ENCODE measurements at places on chromosomes 2 and 18. TPM values are rescaled to one million over a fixed set of nuclear protein-coding genes. Genes with fewer than 3 reads are reported as not detected.

- no peak for DNase-seq
- H3K4me3 ChIP-seq: no peak overlapping the region
- H3K27me3 ChIP-seq: no peaks in the 10 kb centered on the region
- no peak overlapping the region for H3K27ac ChIP-seq
- no peaks in the 10 kb centered on the region for H3K4me1 ChIP-seq
These were observed 273.3 kb upstream of the ERBB4 start for GRCh38 chr2:212811921-212812320.

- no peaks in the 10 kb centered on the region for H3K36me3 ChIP-seq
- no peak overlapping the region for H3K27ac ChIP-seq
- H3K27me3 ChIP-seq: no peaks in the 10 kb centered on the region
- no peaks in the 10 kb centered on the region for H3K4me1 ChIP-seq
These were observed 51.9 kb downstream of the LAMA1 start for GRCh38 chr18:7065736-7066135.

- peaks cover 4% of the 10 kb centered on the region for H3K4me1 ChIP-seq
- H3K27ac ChIP-seq: no peak overlapping the region
- no peak for DNase-seq
- H3K4me3 ChIP-seq: no peak overlapping the region
- no peaks in the 10 kb centered on the region for H3K27me3 ChIP-seq
- peaks cover 5% of the 10 kb centered on the region for H3K36me3 ChIP-seq
These were observed 10.7 kb downstream of the CNOT11 start for GRCh38 chr2:101263377-101263800.

GRCh38 chr2:17184512-17184911, 333.7 kb downstream of the RAD51AP2 start:
- DNase-seq: no peak
- H3K27ac ChIP-seq: no peak overlapping the region
- H3K36me3 ChIP-seq: no peaks in the 10 kb centered on the region
- no peaks in the 10 kb centered on the region for H3K27me3 ChIP-seq

- H3K27me3 ChIP-seq: no peaks in the 10 kb centered on the region
- no peak for DNase-seq
- no peak overlapping the region for H3K4me3 ChIP-seq
- no peaks in the 10 kb centered on the region for H3K36me3 ChIP-seq
- H3K27ac ChIP-seq: no peak overlapping the region
- H3K4me1 ChIP-seq: no peaks in the 10 kb centered on the region
These were observed 124.8 kb downstream of the SCG2 start for GRCh38 chr2:223477318-223477717.

- H3K36me3 ChIP-seq: no peaks in the 10 kb centered on the region
- no peak overlapping the region for H3K4me3 ChIP-seq
- H3K4me1 ChIP-seq: no peaks in the 10 kb centered on the region
- H3K27me3 ChIP-seq: no peaks in the 10 kb centered on the region
- no peak for DNase-seq
- H3K27ac ChIP-seq: no peak overlapping the region
These were observed 47.0 kb downstream of the INHBB start for GRCh38 chr2:120392923-120393322.

DNA sequence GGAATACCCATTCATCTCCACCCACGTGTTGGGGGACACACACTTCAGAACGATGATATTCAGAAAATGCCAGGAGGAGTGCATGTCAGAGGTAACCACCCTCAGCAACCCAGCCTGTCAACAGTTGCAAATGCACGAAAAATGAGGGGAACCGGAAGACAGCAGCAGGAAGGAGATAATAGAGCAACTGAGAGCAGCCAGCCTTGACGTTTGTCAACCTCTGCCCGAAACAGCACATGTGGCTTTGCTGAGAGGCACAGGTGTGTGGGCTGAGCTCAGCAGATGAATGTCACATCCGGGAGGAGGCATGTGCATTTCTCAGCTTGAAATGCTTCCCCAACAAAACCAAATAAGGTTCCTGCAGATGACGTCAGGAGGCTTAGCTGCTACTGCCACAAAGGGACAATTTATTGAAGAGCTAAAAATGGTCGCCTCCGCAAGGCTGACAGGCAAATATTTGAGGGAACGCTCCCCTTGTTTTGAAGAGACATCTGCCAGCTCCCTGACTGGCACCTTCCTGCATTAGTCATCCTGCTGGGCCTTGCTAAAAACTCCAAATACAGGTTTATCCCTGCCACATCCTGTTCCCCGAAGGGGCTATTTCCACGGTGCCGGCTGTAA, 419.0 kb downstream of the NBAS start:
- H3K27ac ChIP-seq: no peak overlapping the region
- no peak for DNase-seq
- H3K36me3 ChIP-seq: no peaks in the 10 kb centered on the region
- H3K4me3 ChIP-seq: no peak overlapping the region

DNA sequence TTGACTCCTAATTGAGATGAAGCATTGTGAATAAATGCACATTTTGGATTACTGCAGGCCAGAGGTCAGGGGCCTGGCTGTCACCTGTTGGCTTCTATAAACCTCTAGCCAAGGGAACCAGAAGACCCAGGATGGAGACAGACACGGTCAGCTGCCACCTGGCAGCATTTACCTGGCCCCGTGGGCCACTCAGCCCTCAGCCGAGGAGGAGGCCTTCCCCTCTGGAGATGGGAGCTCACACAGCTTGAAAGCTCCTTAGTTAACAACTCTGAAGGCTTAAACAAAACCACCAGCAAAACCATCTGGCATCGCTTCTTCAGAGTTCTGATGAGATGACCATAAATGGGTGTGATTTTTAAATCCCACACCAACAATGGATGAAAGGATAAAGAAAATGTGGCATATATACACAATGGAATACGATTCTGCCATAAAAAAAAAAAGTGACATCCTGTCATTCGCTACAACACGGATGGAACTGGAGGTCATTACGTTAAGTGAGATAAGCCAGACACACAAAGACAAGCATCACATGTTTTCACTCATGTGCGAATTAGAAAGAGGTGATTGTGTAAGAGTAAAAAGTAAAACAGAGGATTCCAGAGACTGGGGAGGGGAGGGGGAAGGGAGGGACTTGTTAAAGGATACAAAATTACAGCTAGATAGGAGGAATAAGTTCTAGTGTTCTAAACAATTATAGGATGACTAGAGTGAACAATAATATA, 218.4 kb downstream of the TMEM163 start:
- H3K36me3 ChIP-seq: no peaks in the 10 kb centered on the region
- H3K27me3 ChIP-seq: no peaks in the 10 kb centered on the region
- no peak overlapping the region for H3K4me3 ChIP-seq
- H3K27ac ChIP-seq: no peak overlapping the region
- no peaks in the 10 kb centered on the region for H3K4me1 ChIP-seq
- no peak for DNase-seq

DNA sequence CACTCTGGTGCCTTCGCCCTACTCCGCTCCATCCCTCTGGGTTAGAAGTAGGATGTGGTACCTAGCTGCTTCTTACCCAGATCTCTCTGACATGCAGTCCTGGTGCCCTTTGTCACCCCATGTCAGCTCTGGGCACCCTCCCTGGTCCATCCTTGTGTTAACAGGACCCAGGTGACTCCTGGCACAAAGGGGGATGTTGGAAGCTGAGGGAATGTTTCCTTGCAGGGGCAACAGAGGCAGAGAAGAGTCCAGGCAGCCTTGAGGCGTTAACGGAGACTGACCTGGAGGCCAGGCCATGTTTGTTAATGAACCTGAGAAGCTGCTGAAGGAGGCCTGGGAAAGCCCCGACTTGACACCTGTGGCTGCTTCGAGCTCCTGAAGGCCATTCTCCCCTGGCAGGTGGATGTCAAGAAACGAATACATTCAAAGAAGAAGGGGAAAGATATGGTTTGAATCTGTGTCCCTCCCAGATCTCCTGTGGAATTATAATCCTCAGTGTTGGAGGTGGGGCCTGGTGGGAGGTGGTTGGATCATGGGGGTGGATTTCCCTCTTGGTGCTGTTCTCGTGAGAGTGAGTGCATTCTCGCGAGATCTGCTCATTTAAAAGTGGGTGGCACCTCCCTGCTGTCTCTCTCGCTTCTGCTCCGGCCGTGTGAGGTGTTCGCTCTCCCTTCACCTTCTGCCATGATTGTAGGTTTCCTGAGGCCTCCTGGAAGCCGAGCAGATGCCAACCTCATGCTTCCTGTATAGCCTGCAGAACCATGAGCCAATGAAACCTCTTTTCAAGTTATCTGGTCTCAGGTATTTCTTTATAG, 31.4 kb downstream of the NPPC start:
- H3K27me3 ChIP-seq: no peaks in the 10 kb centered on the region
- no peak overlapping the region for H3K27ac ChIP-seq
- no peaks in the 10 kb centered on the region for H3K36me3 ChIP-seq
- H3K4me1 ChIP-seq: no peaks in the 10 kb centered on the region

DNA sequence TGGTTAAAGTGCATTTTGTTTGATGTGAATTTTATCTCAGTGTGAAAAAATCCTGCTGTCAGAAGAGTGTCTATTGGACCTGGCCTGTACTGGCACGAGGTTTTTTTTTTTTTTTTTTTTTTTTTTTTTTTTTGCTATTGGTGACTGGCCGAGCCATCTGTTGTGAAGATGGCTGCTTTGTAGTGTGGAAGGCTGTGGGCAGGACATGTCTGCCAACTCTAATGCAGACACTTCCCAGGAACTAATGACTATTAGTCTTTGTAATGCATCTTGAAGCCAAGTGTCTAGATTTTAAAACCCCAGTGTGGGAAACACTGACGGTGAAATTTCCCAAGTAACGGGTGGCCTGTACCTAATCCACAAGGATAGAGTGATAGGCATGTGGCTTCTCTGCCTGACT, 34.3 kb downstream of the ZAP70 start:
- H3K4me1 ChIP-seq: no peaks in the 10 kb centered on the region
- no peak for DNase-seq
- H3K27ac ChIP-seq: no peak overlapping the region
- H3K27me3 ChIP-seq: no peaks in the 10 kb centered on the region
- no peak overlapping the region for H3K4me3 ChIP-seq
- H3K36me3 ChIP-seq: peaks cover 3% of the 10 kb centered on the region

- no peak for DNase-seq
- H3K27ac ChIP-seq: no peak overlapping the region
- H3K4me1 ChIP-seq: no peaks in the 10 kb centered on the region
- H3K27me3 ChIP-seq: no peaks in the 10 kb centered on the region
- H3K36me3 ChIP-seq: no peaks in the 10 kb centered on the region
These were observed 749.2 kb downstream of the ADCYAP1 start for GRCh38 chr18:1653873-1654272.

GRCh38 chr2:102376052-102376591, 20.5 kb downstream of the IL18R1 start:
- H3K27ac ChIP-seq: no peak overlapping the region
- H3K4me1 ChIP-seq: no peaks in the 10 kb centered on the region
- H3K36me3 ChIP-seq: no peaks in the 10 kb centered on the region
- no peak overlapping the region for H3K4me3 ChIP-seq

DNA sequence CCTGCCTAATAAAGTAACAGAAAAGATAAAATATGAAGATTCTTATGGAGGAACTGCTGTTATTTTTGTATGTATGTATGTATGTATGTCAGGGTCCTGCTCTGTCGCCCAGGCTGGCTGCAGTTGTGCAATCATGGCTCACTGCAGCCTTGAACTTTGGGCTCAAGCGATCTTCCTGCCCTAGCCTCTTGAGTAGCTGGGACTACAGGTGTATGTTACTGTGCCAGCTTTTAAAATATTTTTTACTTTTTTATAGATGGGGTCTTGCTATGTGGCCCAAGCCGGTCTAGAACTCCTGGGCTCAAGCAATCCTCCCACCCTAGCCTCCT, 26.7 kb downstream of the ANKRD29 start:
- H3K27ac ChIP-seq: no peak overlapping the region
- no peaks in the 10 kb centered on the region for H3K36me3 ChIP-seq
- H3K27me3 ChIP-seq: no peaks in the 10 kb centered on the region
- DNase-seq: no peak

DNA sequence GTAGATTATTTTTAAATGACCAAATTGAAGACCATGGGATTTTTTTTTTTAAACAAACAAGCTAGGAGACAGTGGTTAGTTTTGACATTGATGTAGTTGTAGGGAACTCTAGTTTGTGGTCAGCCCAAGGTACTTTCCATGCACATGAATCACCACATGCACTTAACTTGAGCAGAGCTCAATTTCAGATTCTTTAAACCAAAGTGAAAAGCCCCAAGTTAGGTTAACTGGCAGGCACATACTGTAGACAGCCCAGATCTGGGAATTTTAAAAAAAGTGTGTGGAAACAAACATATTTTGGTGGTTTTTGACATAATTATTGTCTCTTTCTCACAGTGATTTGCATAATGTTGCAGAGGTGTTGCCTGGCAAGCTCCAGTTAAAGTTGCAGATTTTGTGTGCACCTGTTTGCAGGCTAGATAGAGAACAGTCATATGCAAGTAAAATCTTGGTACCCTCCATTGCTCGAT, 88.4 kb downstream of the BCL2L11 start:
- no peaks in the 10 kb centered on the region for H3K27me3 ChIP-seq
- DNase-seq: no peak
- no peaks in the 10 kb centered on the region for H3K4me1 ChIP-seq
- no peak overlapping the region for H3K4me3 ChIP-seq

DNA sequence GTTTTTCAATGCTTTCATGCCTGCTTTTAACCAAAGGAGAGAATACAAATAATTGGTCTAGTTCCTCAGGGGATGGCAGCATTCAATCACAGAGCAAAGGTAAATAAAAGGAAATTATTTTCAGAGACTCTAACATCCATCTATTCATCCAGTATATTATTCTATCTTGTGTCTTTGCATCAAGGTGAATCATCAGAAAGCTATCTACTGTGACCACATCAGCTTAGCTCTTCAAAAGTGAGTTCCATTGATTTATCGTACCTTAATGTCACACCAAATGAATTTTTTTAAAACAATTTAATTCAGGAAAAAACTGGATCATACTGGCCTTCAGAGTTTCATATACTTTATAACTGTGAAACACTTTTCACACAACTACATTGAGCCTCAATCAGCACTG, 66.1 kb downstream of the CHN1 start:
- DNase-seq: no peak
- no peaks in the 10 kb centered on the region for H3K36me3 ChIP-seq
- H3K4me1 ChIP-seq: no peaks in the 10 kb centered on the region
- no peak overlapping the region for H3K4me3 ChIP-seq

DNA sequence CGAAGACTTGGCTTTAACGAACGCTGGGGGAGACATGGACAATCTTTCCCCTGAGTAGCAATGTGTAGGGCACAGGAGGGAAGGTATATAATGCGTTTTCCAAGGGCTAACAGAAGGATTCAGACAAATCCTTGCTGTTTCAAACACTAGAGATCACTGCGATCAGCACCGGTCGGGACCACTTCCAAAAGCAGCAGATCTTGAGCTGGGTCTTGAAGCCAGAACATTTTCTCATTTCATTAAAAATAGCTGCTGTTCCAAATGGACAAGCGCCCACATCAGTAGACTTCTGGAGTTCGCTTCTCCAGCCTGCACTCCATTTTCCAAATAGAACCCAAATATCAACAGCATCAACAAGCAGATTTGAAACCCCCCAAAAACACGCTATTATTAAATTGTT, 65.1 kb upstream of the MAPRE2 start:
- no peaks in the 10 kb centered on the region for H3K4me1 ChIP-seq
- H3K27ac ChIP-seq: no peak overlapping the region
- H3K36me3 ChIP-seq: no peaks in the 10 kb centered on the region
- DNase-seq: peak; percentile 24

KIF1A gene
- 4.3 TPM for total RNA-seq

RAB12 gene
- 19.6 TPM for total RNA-seq

Measured in colonic mucosa (tissue), 4 donors.